ENCODE measurements at places on chromosomes 16 and 17.

DNA sequence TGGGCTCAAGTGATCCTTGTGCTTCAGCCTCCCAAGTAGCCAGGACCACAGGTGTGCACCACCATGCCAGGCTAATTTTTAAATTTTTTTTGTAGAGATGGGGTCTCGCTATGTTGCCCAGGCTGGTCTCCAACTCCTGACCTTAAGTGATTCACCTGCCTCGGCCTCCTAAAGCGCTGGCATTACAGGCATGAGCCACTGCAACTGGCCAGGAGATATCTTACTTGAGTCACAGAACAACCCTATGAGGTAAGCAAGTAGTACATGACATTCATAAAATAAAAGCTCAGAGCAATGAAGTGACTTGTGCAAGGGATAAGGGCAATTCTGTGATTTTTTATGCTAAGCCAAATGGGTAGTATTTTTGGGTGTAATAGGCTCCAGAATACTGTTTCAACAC lies 57.3 kb downstream of the CDC27 start:
- DNase-seq: no peak

DNA sequence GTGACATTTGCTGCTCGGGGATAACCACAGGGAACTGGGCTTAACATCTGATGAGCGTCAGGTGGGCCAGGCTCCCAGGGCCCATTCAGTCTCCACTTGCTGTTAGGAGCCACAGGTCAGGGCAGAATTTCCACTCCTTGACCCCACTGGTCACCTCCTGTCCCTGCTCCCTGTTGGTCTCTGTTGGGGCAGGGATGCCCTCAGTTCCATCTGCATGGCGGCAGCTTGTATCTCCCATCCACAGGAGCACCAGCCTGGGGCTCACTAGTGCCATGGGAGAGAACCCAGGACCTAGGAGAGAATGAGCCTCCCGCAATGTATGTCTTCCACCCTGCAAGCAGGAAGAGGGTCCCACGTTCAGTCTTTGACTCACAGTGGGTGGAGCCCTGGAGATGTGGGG lies 212.1 kb downstream of the CCDC182 start:
- no peak for DNase-seq

GRCh38 chr16:49534901-49535610 lies 161.5 kb downstream of the C16orf78 start:
- DNase-seq: no peak

DNA sequence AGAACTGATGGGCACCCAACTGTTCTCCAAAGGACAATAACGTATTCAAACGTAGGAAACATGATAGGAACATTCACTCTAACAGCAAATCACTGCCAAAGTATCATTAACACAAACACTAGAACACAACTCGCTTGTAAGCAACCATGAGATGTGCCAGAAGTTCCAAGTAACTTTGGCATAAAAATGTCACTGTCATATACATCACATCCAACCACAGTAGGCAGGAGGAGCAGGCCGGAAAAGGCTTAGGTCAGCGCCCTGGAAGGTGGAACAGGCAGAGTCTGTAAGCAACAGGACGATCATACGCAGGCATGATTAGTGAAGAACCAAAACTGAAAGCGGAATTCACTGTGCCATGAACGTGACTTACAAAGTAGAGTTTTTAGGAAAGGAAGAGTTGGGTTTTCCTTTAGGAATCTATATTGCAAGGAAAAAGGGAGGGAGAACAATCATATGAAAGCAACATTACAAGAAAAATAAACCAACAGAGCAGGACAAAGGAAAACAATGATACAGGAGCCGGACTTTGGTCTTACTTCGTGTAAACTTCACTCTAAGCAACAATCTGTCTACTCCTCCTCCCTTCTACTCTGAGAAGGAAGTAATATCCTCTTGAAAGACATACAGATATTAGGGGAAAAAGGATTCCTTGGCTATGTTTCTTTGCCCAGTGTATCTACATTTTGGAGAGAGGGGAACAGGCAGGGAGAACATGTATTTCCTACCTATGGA lies 52.3 kb downstream of the YWHAE start:
- peak; percentile 34 for DNase-seq

DNA sequence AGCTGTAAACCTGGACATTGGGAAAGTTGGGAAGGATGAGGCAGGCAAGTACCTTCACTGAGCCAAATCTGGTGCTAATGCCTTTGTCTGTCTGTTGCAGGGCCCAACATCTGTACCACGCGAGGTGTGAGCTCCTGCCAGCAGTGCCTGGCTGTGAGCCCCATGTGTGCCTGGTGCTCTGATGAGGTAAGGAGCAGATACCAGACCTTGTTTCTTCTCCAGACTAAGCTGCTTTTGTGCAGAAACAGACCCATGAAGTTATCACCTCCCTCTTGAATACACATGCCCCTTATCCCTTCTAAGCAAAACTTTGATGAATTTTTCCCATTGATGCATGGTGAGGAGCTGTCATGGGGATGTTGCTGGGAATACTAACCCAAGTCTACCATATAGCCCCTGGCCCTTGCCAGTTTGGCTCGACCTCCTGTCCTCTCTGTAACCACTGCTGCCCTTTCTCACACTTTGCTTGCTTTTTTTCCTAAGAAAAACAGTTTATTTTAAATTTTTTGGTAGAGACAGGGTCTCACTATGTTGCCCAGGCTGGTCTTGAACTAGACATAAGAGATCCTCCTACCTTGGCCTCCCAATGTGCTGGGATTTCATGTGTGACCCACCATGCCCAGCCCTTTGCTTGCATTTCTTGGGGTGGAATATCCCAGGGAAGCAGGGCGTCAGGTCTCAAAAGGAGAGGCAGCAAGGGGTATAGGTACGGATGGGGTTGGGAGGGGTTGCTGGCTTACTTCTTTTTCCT lies 20.9 kb downstream of the ITGB3 start:
- no peak for DNase-seq

Measured in CD4-positive, alpha-beta T cell treated with Interleukin-10 for 1 hour (primary cell).